Immature natural killer cell (primary cell): ENCODE measurements at places on chromosomes 12 and 14. TPM values are rescaled to one million over a fixed set of nuclear protein-coding genes. Genes with fewer than 3 reads are reported as not detected.

Gene OAS3
- polyA plus RNA-seq: 2.2 TPM

Gene TSHR
- not detected for polyA plus RNA-seq

DNA sequence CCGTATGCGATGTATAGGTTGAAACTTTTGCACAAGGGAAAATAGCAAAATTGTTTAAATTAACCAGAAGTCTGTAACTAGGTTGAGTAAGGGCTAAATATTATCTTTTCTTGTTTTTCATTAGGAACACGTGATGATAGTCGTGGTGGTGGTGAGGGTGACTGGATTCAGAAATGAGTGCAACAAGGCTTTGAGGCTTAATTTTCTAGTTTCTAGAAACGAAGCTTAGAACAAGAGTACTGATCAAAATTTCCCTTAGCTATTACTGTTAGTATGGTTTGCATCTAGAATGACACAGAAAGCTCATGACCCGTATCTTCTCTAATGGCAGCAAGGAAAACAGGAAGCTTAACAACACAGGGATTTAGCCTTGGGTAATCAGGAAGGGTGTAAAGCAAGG lies 7.0 kb downstream of the SLIRP start:
- H3K27me3 ChIP-seq: peaks cover 2% of the 10 kb centered on the region
- H3K27ac ChIP-seq: no peak overlapping the region

DNA sequence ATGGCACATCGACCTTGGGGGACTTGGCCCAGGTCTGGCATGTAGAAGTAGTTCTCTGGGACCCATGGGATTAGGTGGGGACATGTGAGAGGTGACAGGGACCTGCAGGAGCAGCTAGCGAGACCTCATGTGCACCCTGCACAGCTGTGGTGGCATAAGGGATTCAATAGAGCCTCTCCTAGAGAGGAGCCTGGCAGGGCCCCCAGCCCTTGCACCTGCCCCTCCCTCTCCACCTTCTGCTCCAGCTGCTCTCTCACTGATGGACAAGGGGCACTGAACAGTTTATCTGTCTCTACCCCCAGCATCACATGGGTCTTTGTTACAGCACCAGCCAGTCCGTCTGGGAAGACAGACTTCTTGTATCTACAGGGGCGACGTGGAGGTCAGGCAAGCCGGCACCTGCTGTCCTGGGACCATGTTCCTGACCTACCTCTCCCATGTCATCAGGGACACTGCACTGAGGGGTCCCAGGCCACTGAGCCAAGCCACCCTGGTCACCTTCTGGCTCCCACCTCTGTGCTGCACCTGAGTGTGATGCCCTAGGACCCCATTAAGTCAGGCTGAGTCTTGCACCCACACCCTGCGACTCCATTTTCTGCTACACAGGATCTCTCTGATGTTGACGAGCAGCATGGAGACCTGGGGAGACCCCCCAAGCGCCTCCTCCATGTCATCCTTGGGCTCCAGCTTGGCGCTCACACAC lies 32.6 kb downstream of the DDX11 start:
- no peak overlapping the region for H3K4me3 ChIP-seq
- DNase-seq: no peak
- H3K27ac ChIP-seq: no peak overlapping the region
- no peaks in the 10 kb centered on the region for H3K27me3 ChIP-seq
- no peaks in the 10 kb centered on the region for H3K36me3 ChIP-seq

DNA sequence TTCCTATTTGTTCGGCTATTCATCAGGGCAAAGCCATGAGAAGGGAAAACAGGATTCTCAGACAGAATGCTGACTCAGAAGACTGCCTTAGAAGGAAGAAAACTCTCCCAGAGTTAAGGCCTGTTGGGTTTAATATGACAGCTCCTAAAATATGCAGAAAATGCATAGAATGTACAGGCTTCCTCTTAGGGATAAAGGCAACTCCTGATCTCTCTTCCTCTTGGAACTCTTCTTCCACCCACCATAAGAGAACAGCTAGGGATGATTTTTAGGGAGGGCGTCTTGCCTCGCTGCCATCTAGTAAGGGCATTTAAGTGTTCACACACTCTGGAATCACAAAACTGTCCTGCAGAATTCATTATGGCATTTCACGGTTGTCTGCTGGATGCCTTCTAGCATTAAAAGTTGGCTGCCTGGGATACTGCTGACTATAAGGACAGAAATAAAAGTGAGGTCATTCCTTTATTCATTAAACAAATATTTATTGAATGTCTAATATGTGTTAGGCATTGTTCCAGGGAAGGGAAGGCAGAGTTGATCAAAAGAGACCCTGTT lies 73.7 kb downstream of the DCAF5 start:
- H3K4me1 ChIP-seq: peaks cover 65% of the 10 kb centered on the region
- H3K27ac ChIP-seq: no peak overlapping the region
- H3K36me3 ChIP-seq: peaks cover 28% of the 10 kb centered on the region
- H3K27me3 ChIP-seq: no peaks in the 10 kb centered on the region

Gene KIF26A
- not detected for polyA plus RNA-seq

GRCh38 chr12:60205500-60205899 lies 609.7 kb downstream of the SLC16A7 start:
- DNase-seq: no peak
- no peaks in the 10 kb centered on the region for H3K4me1 ChIP-seq
- no peaks in the 10 kb centered on the region for H3K36me3 ChIP-seq
- no peak overlapping the region for H3K27ac ChIP-seq
- H3K27me3 ChIP-seq: no peaks in the 10 kb centered on the region

GRCh38 chr14:73240816-73241480 lies 3.6 kb downstream of the PAPLN start:
- H3K27ac ChIP-seq: no peak overlapping the region
- H3K27me3 ChIP-seq: peaks cover 15% of the 10 kb centered on the region
- no peak overlapping the region for H3K4me3 ChIP-seq
- H3K36me3 ChIP-seq: no peaks in the 10 kb centered on the region

DNA sequence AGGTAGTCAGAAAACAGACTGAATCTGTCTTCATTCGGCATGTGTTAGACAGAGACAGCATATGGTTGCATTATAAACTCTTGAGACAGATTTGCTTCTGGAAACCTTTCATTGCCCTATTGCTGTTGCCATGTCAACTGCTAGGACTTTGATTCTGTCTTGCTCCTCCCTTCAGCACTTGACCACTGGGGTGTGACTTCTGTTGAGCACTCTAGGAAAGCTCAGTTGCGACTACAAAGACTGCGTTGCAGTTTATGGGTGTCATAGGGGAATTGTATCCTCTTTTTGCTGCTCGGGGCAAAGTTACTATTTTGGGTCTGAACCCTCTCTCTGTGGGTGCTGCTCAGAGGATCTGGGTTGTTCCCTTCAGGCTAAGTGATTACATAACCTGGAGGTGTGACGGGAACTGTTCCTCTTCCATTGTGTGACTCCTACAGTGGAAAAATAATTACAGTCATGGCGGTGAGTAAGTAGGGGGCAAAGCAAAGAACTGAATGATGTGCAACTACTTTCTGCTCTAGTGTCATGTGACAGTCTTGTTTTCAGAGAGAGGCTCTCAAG lies 44.3 kb upstream of the TRIM9 start:
- no peak overlapping the region for H3K4me3 ChIP-seq
- peaks cover 2% of the 10 kb centered on the region for H3K27me3 ChIP-seq
- DNase-seq: no peak
- H3K4me1 ChIP-seq: no peaks in the 10 kb centered on the region
- peaks cover 8% of the 10 kb centered on the region for H3K36me3 ChIP-seq

DNA sequence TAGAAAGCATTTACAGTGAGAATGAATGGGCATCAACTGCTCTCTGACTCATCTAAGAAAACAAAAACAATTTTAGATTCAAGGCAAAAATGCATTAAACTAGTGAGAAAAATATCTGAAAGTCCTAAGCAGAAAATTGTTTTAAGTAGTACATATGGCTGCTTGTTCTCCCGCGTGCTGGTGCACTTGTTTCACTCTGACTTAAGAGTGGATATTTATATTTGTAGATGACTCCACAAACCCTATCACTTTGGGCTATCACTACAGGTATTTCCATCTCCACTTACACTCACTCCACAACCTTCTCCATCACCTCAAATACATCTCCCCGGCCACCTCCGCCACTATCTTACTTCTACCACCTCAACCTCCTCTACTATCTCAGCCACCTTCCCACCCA lies 253.9 kb upstream of the EGLN3 start:
- H3K27me3 ChIP-seq: peaks cover 2% of the 10 kb centered on the region
- no peak for DNase-seq
- no peaks in the 10 kb centered on the region for H3K4me1 ChIP-seq
- H3K27ac ChIP-seq: no peak overlapping the region
- no peak overlapping the region for H3K4me3 ChIP-seq
- H3K36me3 ChIP-seq: no peaks in the 10 kb centered on the region

Gene TMPRSS12
- polyA plus RNA-seq: not detected

- H3K36me3 ChIP-seq: no peaks in the 10 kb centered on the region
- no peaks in the 10 kb centered on the region for H3K4me1 ChIP-seq
- no peaks in the 10 kb centered on the region for H3K27me3 ChIP-seq
- no peak overlapping the region for H3K4me3 ChIP-seq
- no peak overlapping the region for H3K27ac ChIP-seq
- no peak for DNase-seq
These were observed 12.6 kb upstream of the OR10P1 start for GRCh38 chr12:55624056-55624455.

DNA sequence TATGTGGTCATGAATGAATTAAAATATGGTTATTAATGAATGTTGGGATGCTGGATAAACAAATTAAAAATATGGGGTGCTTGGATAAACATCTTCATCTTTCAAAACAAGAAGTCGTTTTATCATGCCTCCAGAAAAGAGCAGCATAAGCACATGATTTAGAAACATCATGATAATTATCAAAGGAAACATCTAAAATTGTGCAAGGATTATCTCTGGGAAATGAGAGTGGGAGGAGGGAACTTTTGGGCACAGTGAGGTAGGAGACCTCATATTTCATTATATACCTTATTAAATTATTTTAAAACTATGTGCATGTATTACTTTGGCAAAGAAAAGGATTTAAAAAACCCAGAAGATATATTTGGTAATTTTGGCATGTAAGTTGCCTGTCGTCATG lies 8.9 kb downstream of the C3AR1 start:
- DNase-seq: no peak
- no peaks in the 10 kb centered on the region for H3K27me3 ChIP-seq
- peaks cover 14% of the 10 kb centered on the region for H3K36me3 ChIP-seq
- no peak overlapping the region for H3K27ac ChIP-seq
- H3K4me1 ChIP-seq: no peaks in the 10 kb centered on the region

DNA sequence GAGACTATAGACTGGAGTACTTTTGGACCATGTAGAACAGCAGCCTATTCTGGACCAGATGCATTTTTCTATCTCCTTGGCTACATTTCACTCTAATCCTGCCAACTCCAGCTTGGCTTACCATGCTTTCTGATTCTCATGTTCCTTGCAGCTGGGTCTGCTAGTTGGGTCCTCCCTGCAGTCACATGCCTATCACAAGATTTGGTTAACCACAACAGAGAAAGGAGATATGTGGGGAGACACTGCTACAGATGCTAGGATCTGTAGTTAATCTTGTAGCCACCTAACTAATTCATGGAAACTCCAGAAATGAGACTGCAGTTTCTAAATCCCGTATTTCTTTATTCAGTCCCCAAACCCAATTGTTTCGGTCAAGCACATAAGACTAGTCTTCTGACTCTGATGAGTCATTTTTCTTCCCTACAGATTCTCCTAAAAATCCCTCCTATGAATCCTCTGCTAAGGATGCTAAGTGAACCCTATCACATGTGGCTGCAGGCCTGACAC lies 410.6 kb downstream of the DAD1 start:
- peak overlapping the region; percentile 70 for H3K4me3 ChIP-seq
- no peaks in the 10 kb centered on the region for H3K36me3 ChIP-seq
- H3K4me1 ChIP-seq: peaks cover 33% of the 10 kb centered on the region
- peaks cover 9% of the 10 kb centered on the region for H3K27me3 ChIP-seq

Gene TAS2R31
- not detected for polyA plus RNA-seq

GRCh38 chr14:67140556-67140955 lies 48.7 kb upstream of the GARIN2 start:
- H3K4me3 ChIP-seq: no peak overlapping the region
- no peak overlapping the region for H3K27ac ChIP-seq
- H3K36me3 ChIP-seq: peaks cover 3% of the 10 kb centered on the region
- no peaks in the 10 kb centered on the region for H3K4me1 ChIP-seq
- no peaks in the 10 kb centered on the region for H3K27me3 ChIP-seq
- no peak for DNase-seq

Gene GDF3
- not detected for polyA plus RNA-seq

DNA sequence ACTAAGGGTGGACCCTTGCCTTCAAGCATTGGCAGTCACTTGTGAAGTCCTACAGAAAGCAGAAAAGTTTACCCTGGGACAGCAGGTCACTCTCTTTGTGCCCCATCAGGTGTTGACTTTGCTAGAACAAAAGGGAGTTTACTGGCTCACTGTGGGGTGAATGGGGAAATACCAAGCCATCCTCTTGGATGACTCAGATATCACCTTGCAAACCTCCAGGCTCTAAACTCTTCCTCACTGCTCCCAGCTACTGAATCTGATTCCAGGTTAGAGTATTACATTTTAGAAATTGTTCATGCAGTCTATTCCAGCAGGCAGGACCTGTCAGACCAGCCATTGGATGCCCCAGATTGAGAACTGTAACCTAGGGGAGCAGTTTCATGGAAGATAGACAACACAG lies 7.3 kb upstream of the EDDM3B start:
- no peak overlapping the region for H3K4me3 ChIP-seq
- no peaks in the 10 kb centered on the region for H3K36me3 ChIP-seq
- DNase-seq: no peak
- no peaks in the 10 kb centered on the region for H3K4me1 ChIP-seq

- H3K27me3 ChIP-seq: peaks cover 14% of the 10 kb centered on the region
- H3K4me1 ChIP-seq: peaks cover 83% of the 10 kb centered on the region
These were observed 3.5 kb downstream of the RIN3 start for GRCh38 chr14:92516966-92517506.

DNA sequence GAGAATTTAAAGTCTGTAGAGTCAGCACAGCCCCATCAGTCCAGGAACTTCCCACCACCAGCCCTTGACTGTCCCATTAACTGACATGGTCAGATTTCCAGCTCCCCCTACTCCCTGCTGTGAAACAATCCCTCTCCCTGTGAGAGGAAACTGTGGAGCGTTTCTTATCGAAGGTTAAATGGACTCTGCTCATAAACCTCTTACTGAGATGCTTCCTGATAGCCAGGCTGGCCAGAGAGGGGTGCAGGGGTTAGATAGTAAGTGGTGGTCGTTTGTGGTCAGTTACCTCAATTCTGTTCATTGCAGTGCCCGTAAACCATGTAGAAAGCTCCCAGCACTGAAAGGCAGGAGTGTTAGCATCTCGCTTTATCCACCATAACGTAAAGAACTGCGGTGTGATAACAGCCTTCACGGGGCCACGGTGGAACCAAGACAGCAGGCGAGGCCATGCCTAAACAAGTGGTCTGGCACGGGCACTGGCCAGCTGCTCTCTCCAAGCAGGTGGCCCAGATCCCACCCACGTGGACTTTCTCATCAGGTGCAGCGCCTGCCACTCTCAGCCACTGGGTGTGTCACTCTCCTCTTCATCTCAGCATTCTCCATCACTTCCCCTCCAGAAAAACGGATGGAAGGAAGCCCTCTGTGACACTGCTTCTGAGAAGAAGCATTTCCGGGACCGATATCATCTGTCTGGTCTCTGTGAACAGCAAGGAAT lies 102.2 kb downstream of the FBXL14 start:
- no peak for DNase-seq
- H3K27me3 ChIP-seq: peaks cover 2% of the 10 kb centered on the region
- peaks cover 7% of the 10 kb centered on the region for H3K36me3 ChIP-seq
- H3K4me3 ChIP-seq: no peak overlapping the region

GRCh38 chr14:81416981-81417380 lies 16.9 kb upstream of the STON2 start:
- H3K4me1 ChIP-seq: no peaks in the 10 kb centered on the region
- no peak for DNase-seq
- H3K36me3 ChIP-seq: no peaks in the 10 kb centered on the region
- H3K27ac ChIP-seq: no peak overlapping the region

- no peak for DNase-seq
- no peak overlapping the region for H3K27ac ChIP-seq
- H3K4me1 ChIP-seq: no peaks in the 10 kb centered on the region
- peaks cover 6% of the 10 kb centered on the region for H3K27me3 ChIP-seq
- H3K36me3 ChIP-seq: no peaks in the 10 kb centered on the region
These were observed 146.0 kb downstream of the BRMS1L start for GRCh38 chr14:35971965-35972630.
